ENCODE measurements at places on chromosomes 4 and X. TPM values are rescaled to one million over a fixed set of nuclear protein-coding genes. Genes with fewer than 3 reads are reported as not detected.

GRCh38 chr4:189404271-189404670 is 536.4 kb upstream of the FRG1 start:
- no peak for DNase-seq

GRCh38 chr4:98873059-98873458 is 55.9 kb downstream of the EIF4E start:
- no peak for DNase-seq

GRCh38 chr4:145234091-145234706 is 53.8 kb upstream of the OTUD4 start:
- peak; percentile 50 for DNase-seq

DNA sequence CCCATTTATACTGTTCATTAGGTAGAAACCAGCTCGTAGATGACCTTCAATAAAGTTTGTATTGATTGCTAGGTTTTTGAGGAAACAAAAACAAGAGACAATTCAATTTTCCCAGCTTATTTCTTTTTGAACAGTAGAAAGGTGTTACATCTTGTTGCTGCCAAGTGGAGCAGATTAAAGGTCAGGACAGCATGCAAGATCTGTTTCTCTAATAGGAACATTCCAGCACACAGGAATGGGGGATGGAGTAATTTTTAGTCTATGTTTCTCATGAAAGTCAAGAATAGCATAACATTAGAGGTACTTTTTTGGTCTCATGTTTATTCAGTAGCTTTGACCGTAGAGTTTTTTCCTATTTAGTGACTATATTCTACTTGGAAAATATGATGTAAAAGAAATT is 132.4 kb downstream of the IL1RAPL1 start:
- DNase-seq: no peak

Gene TRIM61
- total RNA-seq: not detected

Gene RRH
- not detected for total RNA-seq

All from glomerular endothelial cell (primary cell).